ENCODE measurements at places on chromosomes 2 and 18.

GRCh38 chr2:173191601-173192000 lies 116.0 kb downstream of the MAP3K20 start:
- DNase-seq = no peak

- no peak for DNase-seq
Measured at GRCh38 chr2:204040016-204040415, 103.5 kb downstream of the ICOS start.

- DNase-seq = no peak
Measured at GRCh38 chr18:52200406-52200805, 139.6 kb upstream of the DCC start.

GRCh38 chr2:129006135-129006886 lies 687.6 kb upstream of the HS6ST1 start:
- no peak for DNase-seq

- DNase-seq = no peak
Measured at GRCh38 chr2:118374974-118375755, 286.9 kb downstream of the INSIG2 start.
